Calu3 (cell line): ENCODE measurements at places on chromosomes 13 and 19. TPM values are rescaled to one million over a fixed set of nuclear protein-coding genes. Genes with fewer than 3 reads are reported as not detected.
A peak's percentile ranks its signal among the peaks of the same experiment; 100 is the strongest.

DNA sequence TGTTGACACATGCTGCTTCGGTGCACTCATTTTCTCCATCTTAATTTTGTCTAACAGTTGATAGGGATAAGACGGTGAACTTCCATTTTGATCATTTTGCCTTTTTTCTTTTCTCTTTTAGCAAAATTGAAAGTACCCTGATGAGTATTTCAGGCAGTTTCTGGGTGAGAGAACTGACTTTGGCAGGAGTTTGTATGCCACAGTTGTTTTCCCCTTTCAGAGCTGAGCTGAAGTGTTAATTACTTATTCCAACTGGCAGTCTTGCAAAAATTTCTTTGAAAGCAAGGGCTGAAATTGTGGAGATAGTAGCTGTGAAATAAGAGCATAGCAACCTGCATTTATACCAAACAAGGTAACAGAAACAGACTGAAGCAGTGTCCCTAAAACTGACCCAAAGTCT, 180.2 kb downstream of the SLITRK5 start:
- no peak for DNase-seq
- H3K27ac ChIP-seq = no peak overlapping the region
- no peaks in the 10 kb centered on the region for H3K4me1 ChIP-seq
- H3K27me3 ChIP-seq = no peaks in the 10 kb centered on the region

Gene IFI30
- total RNA-seq = 22.4 and 41.8 TPM in 2 replicates

GRCh38 chr19:28905996-28906395, 307.0 kb downstream of the UQCRFS1 start:
- no peak for DNase-seq
- H3K27ac ChIP-seq = no peak overlapping the region
- H3K36me3 ChIP-seq = no peaks in the 10 kb centered on the region
- H3K4me3 ChIP-seq = no peak overlapping the region
- no peaks in the 10 kb centered on the region for H3K4me1 ChIP-seq
- H3K27me3 ChIP-seq = no peaks in the 10 kb centered on the region

DNA sequence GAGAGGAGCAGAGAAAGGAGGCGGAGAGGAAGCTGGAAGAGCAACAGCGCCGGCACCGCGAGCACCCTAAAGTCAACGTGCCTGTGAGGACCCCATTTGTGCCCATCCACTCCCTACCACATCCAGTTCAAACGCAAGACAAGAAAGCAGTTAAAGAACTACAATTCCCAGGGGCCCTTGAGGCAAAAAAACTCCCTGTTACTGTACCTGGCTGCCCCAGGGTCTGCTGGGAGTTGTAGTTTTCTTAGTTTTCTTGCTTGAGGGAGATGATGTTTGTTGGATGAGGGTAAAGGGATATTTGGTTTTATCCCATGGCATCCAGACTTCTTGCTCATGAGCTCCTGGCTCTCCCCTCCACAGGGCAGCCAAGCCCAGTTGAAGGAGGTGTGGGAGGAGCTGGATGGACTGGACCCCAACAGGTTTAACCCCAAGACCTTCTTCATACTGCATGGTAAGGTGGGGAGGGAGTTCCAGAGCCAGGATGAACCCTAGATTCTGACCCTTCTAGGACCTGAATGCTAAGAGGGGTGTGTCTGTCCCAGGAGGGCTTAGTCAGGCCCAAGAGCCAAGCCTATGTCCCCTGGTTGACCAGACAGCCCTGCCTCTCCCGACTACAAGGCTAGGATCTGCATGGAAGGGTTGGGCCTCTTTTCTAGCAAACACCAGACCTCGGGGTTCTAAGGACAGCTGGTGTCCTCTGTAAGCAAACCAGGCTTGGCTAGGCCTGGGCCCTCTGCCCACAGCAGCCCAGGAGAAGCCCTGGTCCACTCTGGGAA, 13.2 kb downstream of the NUCB1 start:
- no peak for DNase-seq
- H3K4me1 ChIP-seq = no peaks in the 10 kb centered on the region
- peaks cover 79% of the 10 kb centered on the region for H3K36me3 ChIP-seq
- no peaks in the 10 kb centered on the region for H3K27me3 ChIP-seq

Gene IGFL3
- not detected in 2 replicates for total RNA-seq

GRCh38 chr13:77918391-77919245, at the start of gene EDNRB:
Gene EDNRB, minus strand, starts transcription at chr13:77918831. Its CDS starts 258 bp downstream, at chr13:77918573.
- H3K4me1 ChIP-seq = no peaks in the 10 kb centered on the region
- no peak within 1 kb of the TSS for H3K4me3 ChIP-seq
- H3K27ac ChIP-seq = no peak within 1 kb of the TSS
- H3K27me3 ChIP-seq = no peaks in the 10 kb centered on the region

- H3K27ac ChIP-seq = no peak overlapping the region
- H3K4me3 ChIP-seq = no peak overlapping the region
- no peak for DNase-seq
- no peaks in the 10 kb centered on the region for H3K4me1 ChIP-seq
- H3K27me3 ChIP-seq = no peaks in the 10 kb centered on the region
- no peaks in the 10 kb centered on the region for H3K36me3 ChIP-seq
Measured at GRCh38 chr13:74681891-74682290, 547.7 kb upstream of the KLF12 start.

Gene MEDAG
- total RNA-seq = 1.6 and 2.3 TPM in 2 replicates

- DNase-seq = no peak
- H3K27me3 ChIP-seq = no peaks in the 10 kb centered on the region
- H3K36me3 ChIP-seq = peaks cover 16% of the 10 kb centered on the region
- peak overlapping the region; percentile 47 for H3K27ac ChIP-seq
Measured at GRCh38 chr13:80337288-80338081, 3.4 kb downstream of the SPRY2 start.

DNA sequence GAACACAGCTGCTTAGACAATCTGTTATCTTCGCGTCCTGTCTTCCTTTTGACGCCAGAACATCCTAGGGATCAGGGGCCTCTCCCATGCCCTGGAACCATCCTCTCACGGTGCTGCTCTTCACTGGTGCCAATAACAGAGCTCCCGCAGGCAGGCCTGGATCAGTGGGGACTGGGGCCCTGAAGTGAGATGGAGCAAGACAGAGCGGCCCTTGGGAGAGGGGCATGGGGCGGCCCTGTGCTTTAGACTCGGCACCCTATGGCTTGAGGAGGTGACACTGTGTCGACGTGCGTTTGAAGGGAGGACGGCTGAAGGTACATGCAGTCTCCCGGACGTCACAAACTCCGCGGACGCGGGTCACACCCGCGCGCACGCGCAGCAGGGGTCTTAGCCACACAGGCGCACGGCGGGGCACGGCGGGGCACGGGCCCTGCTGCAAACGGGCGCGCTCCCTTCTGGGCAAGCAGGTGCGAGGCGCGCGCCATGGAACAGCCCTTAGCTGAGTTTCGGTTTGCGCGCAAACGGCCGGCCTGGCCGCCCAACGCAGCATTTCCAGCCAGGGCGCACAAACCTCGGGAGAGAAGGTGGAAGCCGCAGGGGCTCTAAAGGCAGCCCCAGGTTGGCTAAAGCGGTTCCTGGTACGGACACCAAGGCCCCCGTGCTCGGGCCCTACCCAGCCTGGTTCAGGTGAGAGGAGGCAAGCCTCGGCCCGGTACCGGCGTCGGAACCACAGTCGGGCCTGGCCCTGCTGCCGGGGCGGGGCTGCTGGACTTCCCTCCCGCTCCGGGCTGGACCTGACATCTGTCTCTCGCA, 16.5 kb upstream of the RNF17 start:
- peaks cover 87% of the 10 kb centered on the region for H3K27me3 ChIP-seq
- H3K4me3 ChIP-seq = peak overlapping the region; percentile 74
- peak; percentile 22 for DNase-seq

Gene ZIC5
- 0.57 and 0.71 TPM in 2 replicates for total RNA-seq

DNA sequence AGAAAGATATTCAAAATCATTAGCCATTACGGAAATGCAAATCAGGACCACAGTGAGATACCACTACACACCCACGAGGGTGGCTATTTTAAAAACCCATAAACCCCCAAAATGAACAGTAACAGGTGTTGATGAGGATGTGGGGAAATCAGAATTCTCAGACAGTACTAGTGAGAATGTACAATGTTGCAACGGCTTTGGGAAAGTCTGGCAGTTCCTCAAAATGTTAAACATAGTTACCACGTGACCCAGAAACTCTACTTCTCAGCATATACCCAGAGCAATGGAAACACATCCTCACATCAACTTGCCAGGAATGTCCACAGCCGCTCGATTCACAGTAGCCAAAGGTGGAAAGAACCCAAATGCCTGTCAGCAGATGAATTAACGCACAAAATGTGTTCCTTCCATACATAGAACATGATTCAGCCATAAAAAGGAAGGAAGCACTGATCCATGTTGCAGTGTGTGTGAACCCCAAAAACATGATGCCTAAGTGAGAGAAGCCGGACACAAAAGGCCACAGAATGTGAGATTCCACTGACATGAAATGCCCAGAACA, 7.0 kb downstream of the PLVAP start:
- peaks cover 9% of the 10 kb centered on the region for H3K27me3 ChIP-seq
- DNase-seq = no peak
- no peak overlapping the region for H3K27ac ChIP-seq
- no peaks in the 10 kb centered on the region for H3K4me1 ChIP-seq
- H3K36me3 ChIP-seq = no peaks in the 10 kb centered on the region

DNA sequence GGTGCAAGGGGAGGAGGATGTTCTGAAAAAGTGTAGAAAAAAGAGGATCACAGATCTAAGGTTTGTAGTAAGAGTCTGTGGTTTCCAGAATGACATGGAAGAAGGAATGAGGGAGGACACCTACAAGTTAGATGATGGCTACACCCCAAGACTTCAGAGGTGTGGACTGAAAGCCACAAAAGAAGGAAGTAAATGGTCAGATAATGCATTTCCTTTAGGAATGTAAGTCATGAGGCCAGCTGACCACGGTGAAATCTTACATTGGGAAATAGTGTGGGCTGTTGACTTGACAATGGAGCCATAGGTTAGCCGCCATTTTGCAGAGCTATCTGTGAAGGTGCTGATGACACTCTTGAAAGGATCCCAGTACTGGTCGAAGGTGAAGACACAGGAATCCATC, 25.3 kb upstream of the FBXO27 start:
- no peaks in the 10 kb centered on the region for H3K27me3 ChIP-seq
- H3K36me3 ChIP-seq = peaks cover 18% of the 10 kb centered on the region
- peaks cover 26% of the 10 kb centered on the region for H3K4me1 ChIP-seq

Gene VSTM2B
- total RNA-seq = not detected in 2 replicates

Gene KLK12
- not detected in 2 replicates for total RNA-seq

- no peaks in the 10 kb centered on the region for H3K4me1 ChIP-seq
- peaks cover 23% of the 10 kb centered on the region for H3K27me3 ChIP-seq
- H3K36me3 ChIP-seq = no peaks in the 10 kb centered on the region
Measured at GRCh38 chr19:8569066-8569771, 8.0 kb downstream of the MYO1F start.

Gene ZNF790
- 10.4 and 10.8 TPM in 2 replicates for total RNA-seq

DNA sequence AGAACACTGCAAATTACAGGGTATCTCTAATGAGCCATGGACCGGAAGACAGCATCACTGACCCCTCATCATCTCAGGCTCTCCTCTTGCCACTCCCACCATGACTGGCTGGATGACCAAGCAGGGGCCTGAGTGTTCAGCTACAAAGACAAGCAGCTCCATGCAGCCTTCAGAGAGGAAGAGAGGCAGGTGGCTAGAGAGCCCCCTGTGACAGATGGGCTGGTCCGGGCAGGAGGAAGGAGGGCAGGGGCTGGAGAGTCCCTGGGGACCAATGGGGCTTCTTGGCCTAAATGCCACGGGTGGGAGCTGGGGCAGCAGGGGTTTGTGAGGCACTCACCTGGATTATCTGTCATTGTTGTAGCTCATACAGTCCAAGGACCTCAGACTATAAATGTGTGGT, 12.8 kb upstream of the RASA3 start:
- DNase-seq = no peak
- H3K27me3 ChIP-seq = no peaks in the 10 kb centered on the region
- H3K36me3 ChIP-seq = no peaks in the 10 kb centered on the region
- H3K27ac ChIP-seq = no peak overlapping the region
- no peak overlapping the region for H3K4me3 ChIP-seq

DNA sequence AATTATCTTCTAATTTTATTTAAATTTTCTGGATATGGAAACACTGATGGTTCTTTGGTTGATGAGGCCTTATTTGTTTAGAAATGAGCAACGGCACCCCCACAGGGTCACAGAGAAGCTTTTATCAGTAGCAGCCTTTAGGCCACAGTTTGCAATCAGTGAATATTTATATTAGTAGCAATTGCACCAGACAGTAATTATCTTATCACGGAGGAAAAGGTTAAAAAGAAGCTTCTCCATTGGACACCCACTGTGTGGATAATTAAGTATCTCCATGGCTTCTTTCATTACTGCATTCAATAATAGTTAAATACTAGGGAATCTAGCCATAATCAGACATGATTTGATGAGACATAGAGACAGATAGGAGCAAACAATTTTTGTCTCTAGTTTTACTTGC, 2099.2 kb upstream of the PCDH20 start:
- H3K4me3 ChIP-seq = no peak overlapping the region
- H3K27ac ChIP-seq = no peak overlapping the region
- DNase-seq = no peak
- no peaks in the 10 kb centered on the region for H3K4me1 ChIP-seq
- H3K36me3 ChIP-seq = no peaks in the 10 kb centered on the region

Gene SMIM17
- total RNA-seq = not detected in 2 replicates

DNA sequence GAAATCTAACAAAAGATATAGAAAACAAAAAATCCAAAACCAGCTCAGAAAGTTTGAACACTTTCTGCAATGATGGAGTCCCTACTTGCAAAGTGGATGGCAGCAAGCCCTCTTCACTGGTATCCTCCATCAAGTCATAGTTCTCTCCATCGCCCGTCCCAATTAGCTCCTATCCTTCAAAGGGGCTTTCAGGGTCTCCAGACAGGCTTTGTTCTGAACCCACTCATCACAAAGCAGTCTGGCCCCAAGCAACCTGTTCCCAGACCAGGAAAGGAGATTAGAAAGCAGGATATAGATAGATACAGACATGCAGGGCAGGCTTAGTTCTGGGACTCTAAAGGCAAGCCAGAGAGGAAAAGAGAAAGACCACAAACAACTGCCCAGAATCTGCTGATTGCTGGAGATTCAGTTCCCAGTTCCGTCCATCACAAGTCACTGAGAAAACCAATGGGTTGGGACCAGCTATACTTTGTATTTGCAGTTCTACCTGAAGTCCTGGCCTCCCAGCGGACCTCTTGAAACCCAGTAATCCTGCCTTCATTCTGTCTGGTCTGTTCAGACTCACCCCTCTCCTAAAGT, 47.2 kb upstream of the EPHX3 start:
- DNase-seq = no peak
- H3K27ac ChIP-seq = no peak overlapping the region
- peaks cover 18% of the 10 kb centered on the region for H3K36me3 ChIP-seq
- no peak overlapping the region for H3K4me3 ChIP-seq

GRCh38 chr13:21674490-21675009, 3.7 kb downstream of the FGF9 start:
- H3K27ac ChIP-seq = no peak overlapping the region
- H3K4me1 ChIP-seq = peaks cover 10% of the 10 kb centered on the region
- peak overlapping the region; percentile 73 for H3K4me3 ChIP-seq
- no peak for DNase-seq

DNA sequence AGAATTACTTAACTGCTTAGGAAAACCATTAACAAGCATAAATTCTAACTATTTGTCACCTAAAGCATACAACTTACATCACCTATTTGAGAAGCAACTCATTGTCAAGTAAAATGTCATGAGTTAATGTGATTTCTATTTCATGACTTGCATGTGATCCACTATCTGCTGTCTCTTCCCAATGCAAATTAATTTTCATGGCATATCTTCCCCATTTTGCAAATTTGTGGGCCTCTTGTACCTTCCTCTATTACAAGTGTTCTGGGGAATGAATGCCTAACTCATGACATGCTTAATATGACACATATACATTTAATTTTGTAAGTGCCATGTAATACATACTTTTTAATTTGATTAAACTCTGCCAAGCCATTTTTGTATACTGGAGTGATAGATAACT, 81.1 kb upstream of the EDNRB start:
- H3K4me1 ChIP-seq = no peaks in the 10 kb centered on the region
- no peak for DNase-seq
- no peaks in the 10 kb centered on the region for H3K27me3 ChIP-seq
- no peak overlapping the region for H3K4me3 ChIP-seq

GRCh38 chr13:30529085-30529834, 63.5 kb upstream of the HMGB1 start:
- H3K27me3 ChIP-seq = no peaks in the 10 kb centered on the region
- DNase-seq = no peak
- no peak overlapping the region for H3K4me3 ChIP-seq
- no peaks in the 10 kb centered on the region for H3K36me3 ChIP-seq
- no peaks in the 10 kb centered on the region for H3K4me1 ChIP-seq
